ENCODE measurements at places on chromosomes 6 and 20. TPM values are rescaled to one million over a fixed set of nuclear protein-coding genes. Genes with fewer than 3 reads are reported as not detected.

DNA sequence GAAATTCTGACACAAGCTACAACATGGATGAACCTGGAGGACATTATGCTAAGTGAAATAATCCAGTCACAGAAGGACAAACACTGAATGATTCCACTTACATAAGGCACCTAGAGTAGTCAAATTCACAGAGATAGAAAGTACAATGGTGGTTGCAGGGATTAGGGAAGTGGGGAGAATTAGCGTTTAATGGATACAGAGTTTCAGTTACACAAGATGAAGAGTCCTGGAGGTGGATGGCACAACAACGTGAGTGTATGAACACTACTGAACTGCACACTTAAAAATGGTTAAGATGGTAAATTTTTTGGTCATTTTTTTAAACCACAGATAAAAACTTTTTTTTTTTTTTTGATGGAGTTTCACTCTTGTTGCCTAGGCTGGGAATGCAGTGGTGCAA lies 24.7 kb downstream of the MOCS3 start:
- no peak overlapping the region for H3K27ac ChIP-seq
- no peak for DNase-seq
- peaks cover 2% of the 10 kb centered on the region for H3K36me3 ChIP-seq
- peaks cover 4% of the 10 kb centered on the region for H3K27me3 ChIP-seq

BCAS1 gene
- 0.05 TPM for total RNA-seq

- H3K4me1 ChIP-seq: peaks cover 11% of the 10 kb centered on the region
- H3K27me3 ChIP-seq: peaks cover 3% of the 10 kb centered on the region
Measured at GRCh38 chr6:7939184-7939863, 28.7 kb upstream of the TXNDC5 start.

- H3K36me3 ChIP-seq: no peaks in the 10 kb centered on the region
- no peak overlapping the region for H3K4me3 ChIP-seq
- no peaks in the 10 kb centered on the region for H3K27me3 ChIP-seq
Measured at GRCh38 chr6:7343546-7344475, 30.8 kb upstream of the SSR1 start.

CLIC5 gene
- total RNA-seq: 10.9 TPM

ADGB gene
- total RNA-seq: not detected

DNA sequence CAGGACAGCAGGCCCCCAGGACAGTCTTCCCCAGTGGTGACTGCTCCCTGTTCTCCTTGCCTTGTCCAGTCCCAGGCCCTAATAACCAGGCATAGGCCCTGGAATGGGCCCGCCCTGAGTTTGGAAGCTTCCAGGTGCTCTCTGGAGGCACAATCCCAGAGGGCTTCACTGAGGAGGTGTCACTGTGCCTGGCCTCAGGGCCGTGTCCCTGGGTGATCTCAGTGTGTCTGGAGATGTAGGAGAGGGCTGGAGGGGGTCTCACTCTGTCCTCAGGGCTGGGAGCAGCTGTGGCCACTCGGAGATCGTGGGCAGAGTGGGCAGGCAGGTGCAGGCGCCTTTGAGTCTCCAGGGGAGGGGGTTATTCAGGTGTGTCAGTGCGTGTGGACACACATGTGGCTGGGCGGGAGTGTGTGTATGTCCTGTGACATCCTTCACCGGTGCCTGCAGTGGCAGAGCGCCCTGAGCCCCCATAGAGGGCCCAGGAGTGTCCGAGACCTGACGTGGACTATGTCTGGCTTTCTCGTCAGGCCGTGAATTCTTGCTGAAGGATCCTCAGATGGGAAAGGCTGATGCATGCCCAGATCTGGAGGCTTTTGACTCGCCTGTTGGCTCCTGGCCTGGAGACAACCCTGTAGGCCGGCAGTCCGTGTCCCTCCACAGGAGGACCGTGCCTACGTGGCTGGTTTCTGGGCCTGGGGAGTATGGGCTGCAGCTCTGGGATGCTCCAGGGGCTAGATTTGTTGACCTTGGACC lies 5.5 kb upstream of the NPBWR2 start:
- H3K4me3 ChIP-seq: no peak overlapping the region
- H3K4me1 ChIP-seq: no peaks in the 10 kb centered on the region

CRYBG1 gene
- total RNA-seq: 0.08 TPM

GRCh38 chr6:43705996-43706395 lies 18.4 kb upstream of the MRPS18A start:
- H3K27ac ChIP-seq: no peak overlapping the region
- no peaks in the 10 kb centered on the region for H3K36me3 ChIP-seq

PROKR2 gene
- total RNA-seq: not detected

- no peak overlapping the region for H3K4me3 ChIP-seq
- H3K27me3 ChIP-seq: no peaks in the 10 kb centered on the region
- no peak overlapping the region for H3K27ac ChIP-seq
Measured at GRCh38 chr6:129100164-129100563, 217.2 kb downstream of the LAMA2 start.

All from endothelial cell (in vitro differentiated cells).